Thoracic aorta (tissue), 2 donors: ENCODE measurements at places on chromosomes 4 and X.
A peak's percentile ranks its signal among the peaks of the same experiment; 100 is the strongest.

- no peaks in the 10 kb centered on the region for H3K27me3 ChIP-seq
- no peak overlapping the region for H3K27ac ChIP-seq
- H3K4me3 ChIP-seq = no peak overlapping the region
- H3K36me3 ChIP-seq = no peaks in the 10 kb centered on the region
- no peak for DNase-seq
Measured at GRCh38 chr4:5421416-5421815, 286.9 kb downstream of the EVC2 start.

GRCh38 chr4:89653012-89653411, 183.9 kb downstream of the SNCA start:
- DNase-seq = no peak
- no peaks in the 10 kb centered on the region for H3K36me3 ChIP-seq
- H3K4me3 ChIP-seq = no peak overlapping the region
- no peak overlapping the region for H3K27ac ChIP-seq
- H3K4me1 ChIP-seq = no peaks in the 10 kb centered on the region

GRCh38 chrX:66625525-66625924, 13.4 kb downstream of the EDA2R start:
- no peaks in the 10 kb centered on the region for H3K27me3 ChIP-seq

GRCh38 chr4:105400901-105401677, 72.8 kb downstream of the PPA2 start:
- no peaks in the 10 kb centered on the region for H3K27me3 ChIP-seq
- H3K27ac ChIP-seq = no peak overlapping the region
- no peaks in the 10 kb centered on the region for H3K36me3 ChIP-seq
- no peak for DNase-seq
- no peak overlapping the region for H3K4me3 ChIP-seq
- H3K4me1 ChIP-seq = no peaks in the 10 kb centered on the region

- no peak overlapping the region for H3K4me3 ChIP-seq
- no peak for DNase-seq
- H3K27ac ChIP-seq = no peak overlapping the region
- peaks cover 3% of the 10 kb centered on the region for H3K4me1 ChIP-seq
- H3K36me3 ChIP-seq = no peaks in the 10 kb centered on the region
Measured at GRCh38 chr4:54093324-54094240, 6.4 kb upstream of the GSX2 start.

- no peaks in the 10 kb centered on the region for H3K4me1 ChIP-seq
- no peaks in the 10 kb centered on the region for H3K36me3 ChIP-seq
- H3K4me3 ChIP-seq = peak overlapping the region; percentile 79
- DNase-seq = no peak
Measured at GRCh38 chrX:73213734-73214425, 771 bp downstream of the NAP1L2 start.

DNA sequence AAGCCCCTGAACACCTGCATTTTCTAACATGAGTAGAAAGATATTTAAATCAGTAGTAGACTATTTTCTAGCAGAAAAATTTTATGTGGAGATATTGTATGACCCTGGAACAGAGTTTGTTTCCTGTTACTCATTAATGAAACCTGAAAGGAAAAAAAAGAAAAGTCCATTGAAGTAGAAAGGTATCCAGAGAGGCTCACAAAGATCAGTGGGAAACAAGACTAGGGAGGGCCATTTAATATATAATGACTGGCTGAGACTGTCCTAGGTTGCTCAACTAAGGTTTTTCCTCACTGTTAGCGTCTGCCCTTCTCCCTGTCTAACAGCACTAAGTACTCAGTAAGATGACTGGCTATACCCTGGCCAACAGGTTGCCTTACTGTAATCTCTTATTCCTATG, 788.6 kb downstream of the GLUD2 start:
- no peaks in the 10 kb centered on the region for H3K36me3 ChIP-seq
- H3K27ac ChIP-seq = no peak overlapping the region
- no peaks in the 10 kb centered on the region for H3K4me1 ChIP-seq

GRCh38 chr4:138902705-138903104, 112.9 kb upstream of the NOCT start:
- DNase-seq = no peak
- no peak overlapping the region for H3K4me3 ChIP-seq
- H3K36me3 ChIP-seq = no peaks in the 10 kb centered on the region
- H3K27ac ChIP-seq = no peak overlapping the region
- no peaks in the 10 kb centered on the region for H3K27me3 ChIP-seq

- peaks cover 15% of the 10 kb centered on the region for H3K4me1 ChIP-seq
- H3K27me3 ChIP-seq = no peaks in the 10 kb centered on the region
- H3K4me3 ChIP-seq = no peak overlapping the region
- no peak overlapping the region for H3K27ac ChIP-seq
- no peak for DNase-seq
Measured at GRCh38 chr4:79431839-79432238, 23.8 kb upstream of the GK2 start.
